ENCODE measurements at places on chromosomes 4 and X.

GRCh38 chr4:26342328-26343037 lies 21.7 kb downstream of the RBPJ start:
- no peak overlapping the region for H3K4me3 ChIP-seq
- no peak for DNase-seq
- peaks cover 63% of the 10 kb centered on the region for H3K4me1 ChIP-seq
- peaks cover 17% of the 10 kb centered on the region for H3K36me3 ChIP-seq
- no peaks in the 10 kb centered on the region for H3K27me3 ChIP-seq

- H3K27me3 ChIP-seq: no peaks in the 10 kb centered on the region
- no peak for DNase-seq
- no peak overlapping the region for H3K27ac ChIP-seq
- H3K4me3 ChIP-seq: no peak overlapping the region
- H3K36me3 ChIP-seq: no peaks in the 10 kb centered on the region
These were observed 75.2 kb downstream of the FAM53A start for GRCh38 chr4:1608821-1609500.

GRCh38 chrX:44349561-44349960 lies 6.1 kb upstream of the EFHC2 start:
- no peak overlapping the region for H3K4me3 ChIP-seq
- no peaks in the 10 kb centered on the region for H3K27me3 ChIP-seq
- H3K4me1 ChIP-seq: peaks cover 8% of the 10 kb centered on the region
- H3K27ac ChIP-seq: no peak overlapping the region

GRCh38 chr4:6231663-6232165 lies 31.4 kb upstream of the JAKMIP1 start:
- H3K27me3 ChIP-seq: peaks cover 4% of the 10 kb centered on the region
- no peak for DNase-seq
- no peaks in the 10 kb centered on the region for H3K36me3 ChIP-seq
- no peaks in the 10 kb centered on the region for H3K4me1 ChIP-seq
- no peak overlapping the region for H3K4me3 ChIP-seq
- H3K27ac ChIP-seq: no peak overlapping the region

GRCh38 chrX:123994730-123995129 lies 33.2 kb downstream of the STAG2 start:
- no peak for DNase-seq
- peak overlapping the region; percentile 42 for H3K27ac ChIP-seq
- H3K36me3 ChIP-seq: peaks cover 6% of the 10 kb centered on the region
- peaks cover 55% of the 10 kb centered on the region for H3K4me1 ChIP-seq
- no peak overlapping the region for H3K4me3 ChIP-seq
- H3K27me3 ChIP-seq: no peaks in the 10 kb centered on the region

DNA sequence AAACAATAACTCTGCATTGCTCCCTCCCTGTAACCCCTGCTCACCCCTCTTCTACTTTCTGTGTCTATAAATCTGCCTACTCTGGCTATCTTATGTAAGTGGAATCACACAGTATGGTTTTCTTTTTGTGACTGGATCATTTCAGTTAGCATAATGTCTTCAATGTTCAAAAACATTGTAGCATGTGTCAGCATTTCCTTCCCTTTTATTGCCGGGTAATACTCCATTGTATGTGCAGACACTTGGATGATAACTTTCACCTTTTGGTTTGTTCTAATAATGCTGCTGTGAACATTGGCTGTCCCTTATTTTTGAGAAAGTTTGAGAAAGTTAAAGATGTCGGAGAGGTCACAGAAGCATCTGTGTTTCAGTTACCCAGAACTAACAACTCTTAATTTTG lies 60.6 kb upstream of the TLR2 start:
- H3K4me3 ChIP-seq: no peak overlapping the region
- H3K27ac ChIP-seq: peak overlapping the region; percentile 39
- H3K27me3 ChIP-seq: no peaks in the 10 kb centered on the region
- peaks cover 66% of the 10 kb centered on the region for H3K36me3 ChIP-seq

- H3K27ac ChIP-seq: no peak overlapping the region
- H3K36me3 ChIP-seq: no peaks in the 10 kb centered on the region
- no peak for DNase-seq
- no peak overlapping the region for H3K4me3 ChIP-seq
These were observed 70.0 kb upstream of the FRG1 start for GRCh38 chr4:189870511-189871234.

DNA sequence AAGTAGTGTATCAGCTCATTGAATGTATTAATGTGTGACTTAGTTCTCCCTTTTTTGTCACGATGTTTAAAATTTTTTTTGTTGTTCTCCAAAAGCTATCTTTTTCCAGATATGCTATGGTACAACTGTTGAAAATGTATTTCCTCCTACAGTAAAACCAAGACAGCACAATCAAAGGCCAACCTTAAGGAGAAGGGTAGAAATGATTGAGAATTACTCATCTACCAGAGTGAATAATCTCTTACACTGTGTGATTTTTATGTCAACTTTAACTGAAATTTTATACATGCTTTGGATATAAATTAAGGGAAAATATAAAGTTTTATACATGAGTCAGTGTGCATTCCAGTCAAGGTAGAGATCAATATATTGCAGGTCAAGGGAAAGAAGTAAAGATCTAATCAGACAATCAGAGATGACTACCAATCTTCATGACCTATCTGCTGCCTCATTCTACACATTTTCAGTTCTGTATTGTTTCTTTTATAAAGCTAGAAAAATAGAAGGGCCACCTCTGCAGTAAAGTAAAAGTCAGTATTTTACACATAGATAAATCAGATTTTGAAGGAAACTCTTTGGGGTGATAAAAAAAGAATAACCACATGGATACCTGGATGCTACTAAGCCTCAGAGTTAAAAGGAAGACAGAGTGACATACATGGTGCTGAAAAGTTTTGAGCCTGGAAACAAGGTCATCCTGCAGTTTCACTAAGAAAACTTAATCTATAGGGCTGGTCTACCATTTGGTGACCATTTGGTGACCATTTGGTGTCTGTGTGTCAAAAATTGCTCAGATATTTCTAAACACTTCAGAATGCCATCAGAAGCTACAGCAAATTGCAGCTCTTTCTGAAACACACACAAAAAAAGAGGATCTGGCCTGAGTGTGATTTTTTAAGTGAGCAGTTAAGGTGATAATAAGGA lies 1.6 kb downstream of the FAM13A start:
- H3K4me1 ChIP-seq: peaks cover 27% of the 10 kb centered on the region
- H3K27ac ChIP-seq: no peak overlapping the region
- H3K36me3 ChIP-seq: no peaks in the 10 kb centered on the region

DNA sequence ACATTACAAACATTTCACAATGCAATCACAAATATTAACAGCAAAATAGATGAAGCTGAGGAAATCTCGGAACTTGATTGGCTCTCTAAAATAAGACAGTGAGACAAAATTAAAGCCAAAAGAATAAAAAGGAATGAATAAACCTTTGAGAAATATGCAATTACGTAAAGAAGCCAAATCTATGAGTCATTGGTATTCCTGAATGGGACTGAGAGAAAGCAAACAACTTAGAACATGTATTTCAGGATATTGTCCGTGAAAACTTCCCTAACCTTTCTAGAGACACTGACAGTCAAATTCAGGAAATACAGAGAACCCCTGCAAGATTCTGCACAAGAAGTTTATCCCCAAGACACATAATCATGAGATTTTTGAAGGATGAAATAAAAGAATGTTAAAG lies 48.4 kb upstream of the SPANXN2 start:
- H3K4me3 ChIP-seq: no peak overlapping the region
- H3K36me3 ChIP-seq: no peaks in the 10 kb centered on the region
- no peak for DNase-seq
- H3K4me1 ChIP-seq: no peaks in the 10 kb centered on the region
- H3K27me3 ChIP-seq: no peaks in the 10 kb centered on the region

- H3K27ac ChIP-seq: peak overlapping the region; percentile 89
- peak overlapping the region; percentile 64 for H3K4me3 ChIP-seq
- peak; percentile 44 for DNase-seq
- H3K4me1 ChIP-seq: peaks cover 66% of the 10 kb centered on the region
- no peaks in the 10 kb centered on the region for H3K36me3 ChIP-seq
These were observed 17.6 kb downstream of the TKTL1 start for GRCh38 chrX:154313147-154313546.

- H3K4me1 ChIP-seq: peaks cover 18% of the 10 kb centered on the region
- no peak for DNase-seq
- H3K4me3 ChIP-seq: peak overlapping the region; percentile 89
- H3K27ac ChIP-seq: peak overlapping the region; percentile 89
These were observed 924 bp upstream of the IRAK1 start for GRCh38 chrX:154020536-154021115.

DNA sequence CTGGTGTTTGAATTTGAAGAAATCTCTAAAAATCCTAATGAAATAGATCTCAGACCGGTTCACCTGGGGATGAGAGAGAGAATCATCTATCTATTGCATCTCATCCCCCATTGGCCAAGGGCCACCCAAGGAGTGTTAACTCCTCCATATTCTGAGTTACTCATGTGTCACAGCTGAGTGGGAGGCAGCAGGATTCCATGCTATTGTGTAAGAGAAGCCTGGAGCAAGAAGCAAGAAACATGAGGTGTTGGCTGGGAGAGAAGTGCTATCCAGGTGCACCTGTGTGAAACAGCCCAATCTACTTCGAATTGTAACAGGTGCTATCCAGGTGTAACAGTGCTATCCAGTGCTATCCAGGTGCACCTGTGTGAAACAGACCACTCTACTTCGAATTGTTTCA lies 150.3 kb upstream of the MAOA start:
- no peak overlapping the region for H3K27ac ChIP-seq
- no peaks in the 10 kb centered on the region for H3K36me3 ChIP-seq
- H3K27me3 ChIP-seq: no peaks in the 10 kb centered on the region

DNA sequence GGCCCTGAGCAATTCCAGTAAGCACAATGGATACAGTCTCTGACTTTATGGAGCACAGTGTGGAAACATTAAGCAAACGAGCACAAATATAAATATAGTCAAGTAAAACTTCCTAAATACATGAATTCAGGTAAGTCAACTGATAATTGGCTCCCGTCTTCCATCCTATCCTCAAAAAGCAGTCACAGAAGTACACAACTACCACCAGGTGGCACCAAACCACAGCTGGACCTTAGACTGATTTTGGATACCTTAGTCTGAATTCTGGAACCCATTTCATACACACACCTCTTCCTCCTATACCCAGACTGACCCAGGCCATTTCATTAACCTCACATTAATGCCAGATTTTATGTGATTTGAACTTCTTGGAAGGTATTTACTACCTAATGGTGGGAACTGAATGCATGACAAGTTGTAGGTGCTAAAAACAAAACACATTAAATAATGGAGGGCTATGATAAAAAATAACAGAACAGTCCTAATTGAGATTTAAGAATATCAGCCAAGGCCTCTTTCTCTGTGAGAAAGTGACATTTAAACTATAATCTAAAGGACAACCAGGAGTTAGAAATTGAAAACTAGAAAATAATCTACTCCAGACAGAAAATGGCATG lies 77.5 kb downstream of the ELF2 start:
- H3K36me3 ChIP-seq: no peaks in the 10 kb centered on the region
- H3K27me3 ChIP-seq: no peaks in the 10 kb centered on the region
- DNase-seq: peak; percentile 68
- H3K4me3 ChIP-seq: no peak overlapping the region

DNA sequence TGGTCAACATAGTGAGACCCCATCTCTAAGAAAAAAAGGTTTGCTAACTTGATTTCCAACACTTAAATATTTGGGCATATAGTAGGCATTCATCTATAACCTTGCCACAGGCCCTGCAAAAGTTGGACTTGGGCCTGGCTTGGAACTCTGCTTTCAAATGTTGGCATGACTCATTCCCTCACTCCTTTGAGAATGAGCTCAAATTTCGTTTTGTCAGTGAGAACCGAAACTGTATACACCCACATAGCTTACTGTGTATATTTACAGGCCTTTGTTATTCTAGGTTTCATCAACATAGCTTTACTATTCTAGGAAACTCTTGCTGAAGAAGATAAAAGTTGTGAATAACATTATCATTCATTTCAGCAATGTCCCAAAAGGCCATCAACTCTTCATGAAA lies 88.7 kb upstream of the ELOVL6 start:
- H3K27me3 ChIP-seq: peaks cover 7% of the 10 kb centered on the region
- H3K27ac ChIP-seq: no peak overlapping the region
- H3K4me1 ChIP-seq: peaks cover 6% of the 10 kb centered on the region
- no peaks in the 10 kb centered on the region for H3K36me3 ChIP-seq
- no peak overlapping the region for H3K4me3 ChIP-seq

GRCh38 chr4:47418147-47418546 lies 45.4 kb downstream of the COMMD8 start:
- H3K36me3 ChIP-seq: no peaks in the 10 kb centered on the region
- no peak overlapping the region for H3K4me3 ChIP-seq
- H3K27me3 ChIP-seq: peaks cover under 1% of the 10 kb centered on the region
- H3K27ac ChIP-seq: no peak overlapping the region
- no peaks in the 10 kb centered on the region for H3K4me1 ChIP-seq

GRCh38 chr4:102169345-102169744 lies 175.9 kb downstream of the SLC39A8 start:
- DNase-seq: no peak

- no peak for DNase-seq
- H3K27ac ChIP-seq: no peak overlapping the region
- no peak overlapping the region for H3K4me3 ChIP-seq
- H3K36me3 ChIP-seq: no peaks in the 10 kb centered on the region
- H3K4me1 ChIP-seq: peaks cover 2% of the 10 kb centered on the region
- no peaks in the 10 kb centered on the region for H3K27me3 ChIP-seq
These were observed 121.2 kb upstream of the PDLIM3 start for GRCh38 chr4:185656467-185656931.

GRCh38 chr4:184287697-184288255 lies 70.1 kb upstream of the ENPP6 start:
- no peak for DNase-seq
- H3K36me3 ChIP-seq: no peaks in the 10 kb centered on the region
- H3K27ac ChIP-seq: peak overlapping the region; percentile 93
- H3K4me1 ChIP-seq: peaks cover 65% of the 10 kb centered on the region

GRCh38 chr4:64230709-64231310 lies 178.4 kb downstream of the TECRL start:
- no peak overlapping the region for H3K27ac ChIP-seq
- H3K4me3 ChIP-seq: no peak overlapping the region
- DNase-seq: no peak
- H3K36me3 ChIP-seq: peaks cover 7% of the 10 kb centered on the region
- no peaks in the 10 kb centered on the region for H3K27me3 ChIP-seq

GRCh38 chr4:138344054-138344453 lies 101.9 kb upstream of the SLC7A11 start:
- H3K36me3 ChIP-seq: no peaks in the 10 kb centered on the region
- no peak for DNase-seq
- H3K27ac ChIP-seq: no peak overlapping the region
- H3K4me3 ChIP-seq: no peak overlapping the region

DNA sequence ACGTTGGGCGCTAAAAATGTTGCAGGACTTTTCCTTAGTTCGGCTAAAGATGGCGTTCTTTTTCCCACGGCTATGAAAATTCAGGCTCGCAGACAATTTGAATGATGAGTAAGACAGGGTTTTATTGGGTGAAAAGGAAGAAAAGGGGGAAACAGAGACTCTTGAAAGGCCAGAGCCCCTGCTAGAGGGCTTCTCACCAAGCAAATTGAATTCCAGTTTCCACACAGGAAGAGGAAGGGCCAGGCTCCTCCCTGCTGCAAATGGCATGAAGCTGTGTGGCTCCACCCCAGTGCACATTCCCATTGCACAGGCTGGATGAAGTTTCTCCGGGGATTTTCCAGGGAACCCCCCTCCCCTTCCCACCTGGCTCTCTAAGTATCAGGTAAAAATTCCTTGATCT lies 210.9 kb downstream of the KLHL4 start:
- no peak for DNase-seq
- H3K27me3 ChIP-seq: no peaks in the 10 kb centered on the region
- H3K4me1 ChIP-seq: no peaks in the 10 kb centered on the region
- H3K4me3 ChIP-seq: no peak overlapping the region
